ENCODE measurements at places on chromosomes 3 and 15.

DNA sequence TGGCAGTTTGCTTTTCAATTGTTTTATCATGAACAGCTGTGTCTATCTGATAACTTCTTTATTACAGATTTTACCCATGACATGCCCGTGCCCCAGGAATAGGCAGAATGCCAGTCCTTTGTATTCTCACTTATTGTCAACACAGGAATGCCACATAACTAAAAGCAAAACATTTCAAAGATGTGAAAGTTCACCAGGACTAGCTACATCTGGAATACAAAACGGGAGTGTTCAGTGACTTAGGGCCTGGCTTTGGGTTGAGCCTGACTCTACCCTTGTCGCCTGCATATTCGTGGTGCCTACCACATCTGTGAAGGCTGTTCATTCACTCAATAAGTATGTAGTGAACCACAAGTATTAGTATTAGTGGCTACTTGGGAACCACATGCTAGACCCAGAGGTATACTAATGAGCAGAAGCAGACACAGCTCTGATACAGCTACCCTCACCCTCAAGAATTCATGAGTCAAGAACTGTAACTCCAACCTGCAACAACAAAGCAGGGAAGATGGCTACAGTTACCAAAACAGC, 2.9 kb downstream of the TNFSF10 start:
- peak; percentile 57 for DNase-seq

DNA sequence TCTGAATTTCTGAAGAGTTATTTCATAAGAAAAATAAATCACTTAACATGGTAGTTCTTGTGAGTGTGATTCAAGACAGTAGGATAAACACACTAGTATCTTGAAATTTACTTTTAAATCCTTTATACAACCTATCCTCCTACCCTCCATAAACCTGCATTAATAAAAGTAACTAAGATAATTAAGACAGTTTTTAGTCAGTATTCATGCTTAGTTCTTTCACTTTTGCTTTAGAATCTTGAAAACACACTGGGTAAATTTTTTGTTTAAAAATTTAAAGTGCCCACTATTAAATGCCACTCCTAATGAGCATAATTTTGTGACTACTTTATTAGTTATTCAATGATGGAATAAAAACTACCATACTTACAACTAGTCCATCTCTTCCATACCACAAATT, 28.8 kb downstream of the GOLIM4 start:
- DNase-seq = no peak

GRCh38 chr15:80426316-80426715, 22.1 kb downstream of the ARNT2 start:
- DNase-seq = no peak

DNA sequence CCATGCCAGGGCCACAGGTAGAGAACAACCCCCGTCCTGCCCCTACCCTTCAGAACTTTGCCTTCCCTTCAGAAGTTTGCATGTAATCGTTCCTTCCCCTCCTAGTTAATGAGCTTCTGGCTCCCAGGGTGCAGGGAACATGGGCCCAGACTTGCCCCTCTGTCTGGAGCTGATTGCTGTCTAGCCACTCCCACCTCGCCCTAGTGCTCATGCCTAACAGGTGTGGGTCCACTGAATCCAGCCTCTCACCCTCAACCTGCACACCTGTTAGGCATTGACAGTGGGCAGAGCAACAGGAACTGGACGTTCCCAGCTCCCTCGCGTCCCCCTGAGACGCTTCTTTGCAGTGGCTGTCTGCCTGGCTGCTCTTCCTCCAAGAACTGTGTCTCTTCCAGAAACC, 40.3 kb downstream of the WNT5A start:
- no peak for DNase-seq

- peak; percentile 92 for DNase-seq
These were observed 759 bp downstream of the AMOTL2 start for GRCh38 chr3:134373271-134374104.
